Endothelial cell (in vitro differentiated cells): ENCODE measurements at places on chromosomes 16 and 17.
A peak's percentile ranks its signal among the peaks of the same experiment; 100 is the strongest.

GRCh38 chr16:88282564-88283395 lies 100.0 kb upstream of the ZNF469 start:
- DNase-seq = no peak

GRCh38 chr16:48499923-48500381 lies 110.0 kb downstream of the N4BP1 start:
- DNase-seq = no peak

- no peak for DNase-seq
These were observed 105.4 kb downstream of the STX8 start for GRCh38 chr17:9470171-9470570.

- peak; percentile 59 for DNase-seq
These were observed 118.2 kb upstream of the SMURF2 start for GRCh38 chr17:64780096-64781013.

DNA sequence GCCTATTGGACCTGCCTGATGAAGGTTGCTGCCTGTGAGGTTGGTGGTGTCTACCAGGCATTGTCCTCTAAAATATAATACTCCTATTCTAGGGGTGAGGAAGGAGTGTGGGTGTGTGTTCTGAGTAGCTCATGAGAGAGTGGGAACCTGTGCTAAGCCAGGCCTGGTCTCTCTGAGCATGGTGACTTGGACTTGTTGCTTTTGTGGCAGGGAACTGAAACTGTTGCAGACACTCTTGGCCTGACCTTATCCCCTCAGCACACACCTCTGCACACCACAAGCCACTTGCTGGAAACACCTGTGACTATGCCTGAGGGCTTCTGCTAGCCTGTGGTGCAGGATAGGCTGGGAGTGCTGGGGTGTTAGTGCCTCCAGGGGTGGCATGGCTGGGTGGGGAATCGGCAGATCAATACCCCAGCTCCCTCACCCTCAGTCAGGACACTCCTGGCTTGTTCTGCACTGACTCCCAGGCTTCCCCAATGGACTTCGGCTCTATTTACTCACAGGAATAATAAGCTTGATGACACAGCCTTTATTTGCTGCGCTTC lies 29.9 kb downstream of the PLCG2 start:
- no peak for DNase-seq

GRCh38 chr17:79398441-79398840 lies 212.4 kb downstream of the RBFOX3 start:
- DNase-seq = no peak

DNA sequence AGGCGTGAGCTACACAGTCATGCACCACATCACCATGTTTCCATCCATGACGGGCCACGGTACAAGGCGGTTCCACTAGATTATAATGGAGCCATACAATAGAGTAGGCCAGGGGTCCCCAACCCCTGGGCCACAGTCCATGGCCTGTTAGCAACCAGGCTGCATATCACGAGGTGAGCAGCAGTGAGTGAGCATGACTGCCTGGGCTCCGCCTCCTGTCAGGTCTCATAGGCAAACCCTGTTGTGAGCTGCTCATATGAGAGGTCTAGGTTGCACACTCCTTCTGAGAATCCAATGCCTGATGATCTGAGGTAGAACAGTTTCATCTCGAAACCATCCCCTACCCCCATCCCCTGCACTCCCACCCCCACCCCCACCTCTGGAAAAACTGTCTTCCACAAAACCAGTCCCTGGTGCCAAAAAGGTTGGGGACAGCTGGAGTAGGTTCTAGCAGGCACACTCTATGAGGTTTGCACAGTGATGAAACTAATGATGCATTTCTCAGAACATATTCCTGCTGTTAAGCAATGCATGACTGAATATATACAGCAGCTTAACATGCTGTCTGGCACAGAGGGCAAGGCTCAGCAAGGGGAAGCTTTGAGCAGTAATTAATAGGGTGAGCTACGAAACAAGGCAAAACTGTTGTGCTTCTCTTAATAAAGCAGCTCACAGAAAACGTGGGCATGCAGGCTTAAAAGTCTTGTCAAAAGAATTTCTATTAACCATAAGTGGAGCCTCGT lies 108.0 kb downstream of the VPS53 start:
- DNase-seq = no peak

GRCh38 chr17:4333041-4333440 lies 33.4 kb downstream of the UBE2G1 start:
- DNase-seq = no peak

- DNase-seq = no peak
These were observed 134.8 kb upstream of the IRX6 start for GRCh38 chr16:55189224-55189623.

GRCh38 chr16:52548261-52549010 lies 1.5 kb upstream of the TOX3 start:
- DNase-seq = no peak

GRCh38 chr16:19210280-19210924 lies 42.4 kb downstream of the SYT17 start:
- DNase-seq = no peak

- DNase-seq = peak; percentile 89
These were observed 6.6 kb upstream of the SMARCD2 start for GRCh38 chr17:63848834-63849689.

DNA sequence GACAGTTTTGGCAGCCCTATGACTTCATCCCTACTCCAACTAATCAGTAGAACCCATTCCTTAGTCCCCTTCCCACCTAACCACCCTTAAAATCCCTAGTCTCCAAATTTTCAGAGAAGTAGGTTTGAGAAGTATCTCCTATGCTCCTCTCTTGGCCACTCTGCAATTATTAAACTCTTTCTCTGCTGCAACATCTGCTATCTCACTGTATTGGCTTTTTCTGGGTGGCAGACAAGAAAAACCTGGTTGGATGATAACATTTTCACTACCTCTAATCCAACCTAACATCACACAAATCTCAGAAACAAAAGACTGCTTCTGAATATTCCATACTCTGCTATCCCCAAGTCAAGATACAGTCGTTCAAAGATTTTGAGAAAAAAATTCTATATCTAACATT lies 542.4 kb upstream of the SOX9 start:
- no peak for DNase-seq

- DNase-seq = no peak
These were observed 89.0 kb upstream of the TOB1 start for GRCh38 chr17:50955160-50955559.

- DNase-seq = no peak
These were observed 7.2 kb upstream of the NLRC3 start for GRCh38 chr16:3584412-3584811.

DNA sequence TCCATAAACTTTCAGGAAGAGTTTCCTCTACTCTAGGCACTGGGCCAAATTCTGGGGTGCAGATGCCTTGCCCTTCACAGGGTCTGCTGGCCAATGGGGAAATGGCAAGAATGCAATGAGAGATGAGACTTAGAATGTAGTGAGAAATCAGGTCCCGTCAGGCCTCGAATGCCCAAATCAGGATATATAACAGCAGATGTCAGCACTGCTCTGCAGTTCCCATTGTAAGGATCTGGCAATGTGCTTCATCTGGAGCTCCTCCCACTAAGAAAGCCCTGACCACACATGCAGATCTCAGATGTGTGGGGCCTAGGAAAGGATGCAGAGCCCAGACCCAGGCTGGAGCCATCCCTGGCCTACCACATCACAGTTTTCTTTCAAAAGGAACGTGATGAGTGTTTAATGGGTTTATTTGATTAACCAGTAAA lies 13.9 kb upstream of the LPCAT2 start:
- no peak for DNase-seq

DNA sequence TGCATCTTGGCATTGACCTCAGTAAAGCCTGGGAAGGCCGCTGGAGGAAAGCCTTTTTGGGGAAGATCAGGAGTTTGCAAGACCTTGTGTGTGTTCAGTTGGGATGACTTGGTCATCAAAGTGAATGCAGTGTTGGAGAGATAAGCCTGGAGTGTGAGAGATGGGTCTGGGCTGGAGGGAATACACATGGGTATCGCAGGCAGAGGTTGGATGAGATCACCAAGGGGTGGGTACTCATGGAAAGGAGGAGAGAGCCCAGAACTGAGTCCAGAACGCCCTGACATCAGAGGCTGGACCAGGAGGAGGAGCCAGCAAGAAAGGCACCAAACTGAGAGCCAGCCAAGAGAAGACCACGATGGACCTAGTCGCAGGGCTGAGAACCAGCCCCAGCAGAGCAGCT lies 35.2 kb downstream of the SDK2 start:
- no peak for DNase-seq

DNA sequence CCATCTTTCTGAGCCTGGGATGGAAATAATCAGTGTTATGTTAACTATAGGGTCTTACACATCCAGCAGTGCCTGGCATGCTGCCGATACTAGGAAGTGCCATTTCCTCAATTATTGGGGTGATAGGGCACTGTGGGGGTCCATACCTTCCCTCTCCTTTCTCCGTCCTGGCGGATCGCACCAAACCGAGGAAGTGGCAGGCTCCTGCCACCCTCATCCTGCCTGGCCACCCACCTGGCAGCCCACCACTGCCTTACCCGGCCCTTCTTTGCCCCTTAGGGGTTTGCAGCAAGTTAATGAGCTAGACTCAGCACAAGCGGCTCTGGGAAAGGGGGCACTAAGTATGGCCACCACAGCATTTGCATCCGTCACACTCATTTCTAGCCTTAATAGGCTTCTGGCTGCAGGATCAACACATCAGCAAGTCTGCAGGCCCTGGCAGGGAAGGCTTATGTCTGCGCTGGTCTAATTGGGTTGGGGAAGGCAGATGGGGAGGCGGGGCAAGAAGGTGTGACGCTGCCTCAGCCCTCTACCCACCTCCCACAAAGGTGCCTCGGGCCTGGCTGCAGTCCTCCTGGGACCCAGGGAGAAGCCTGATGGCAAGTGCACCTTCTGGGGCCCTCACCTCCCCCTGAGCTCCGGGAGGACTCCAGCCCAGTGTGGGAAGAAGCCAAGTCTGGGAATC lies 28.6 kb downstream of the DCAKD start:
- DNase-seq = no peak

GRCh38 chr17:50562242-50563091 lies 2.0 kb downstream of the CACNA1G start:
- no peak for DNase-seq

GRCh38 chr16:31143694-31144148 lies 6.1 kb downstream of the PRSS36 start:
- DNase-seq = no peak

DNA sequence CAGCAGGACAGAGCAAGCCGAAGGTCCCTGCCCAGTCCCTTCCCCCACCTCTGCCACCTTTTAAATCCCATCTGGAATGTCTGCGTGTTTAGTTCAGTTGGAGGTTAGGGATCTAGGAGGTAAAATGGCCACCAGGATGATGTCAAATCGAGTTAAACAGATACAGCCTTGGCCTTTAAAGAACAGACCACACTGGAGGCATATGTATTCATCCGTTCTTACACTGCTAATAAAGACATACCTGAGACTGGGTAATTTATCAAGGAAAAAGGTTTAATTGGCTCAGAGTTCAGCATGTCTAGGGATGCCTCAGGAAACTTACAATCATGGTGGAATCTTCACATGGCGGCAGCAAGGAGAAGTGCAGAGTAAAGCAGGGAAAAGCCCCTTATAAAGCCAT lies 167.8 kb upstream of the CACNG5 start:
- DNase-seq = no peak

DNA sequence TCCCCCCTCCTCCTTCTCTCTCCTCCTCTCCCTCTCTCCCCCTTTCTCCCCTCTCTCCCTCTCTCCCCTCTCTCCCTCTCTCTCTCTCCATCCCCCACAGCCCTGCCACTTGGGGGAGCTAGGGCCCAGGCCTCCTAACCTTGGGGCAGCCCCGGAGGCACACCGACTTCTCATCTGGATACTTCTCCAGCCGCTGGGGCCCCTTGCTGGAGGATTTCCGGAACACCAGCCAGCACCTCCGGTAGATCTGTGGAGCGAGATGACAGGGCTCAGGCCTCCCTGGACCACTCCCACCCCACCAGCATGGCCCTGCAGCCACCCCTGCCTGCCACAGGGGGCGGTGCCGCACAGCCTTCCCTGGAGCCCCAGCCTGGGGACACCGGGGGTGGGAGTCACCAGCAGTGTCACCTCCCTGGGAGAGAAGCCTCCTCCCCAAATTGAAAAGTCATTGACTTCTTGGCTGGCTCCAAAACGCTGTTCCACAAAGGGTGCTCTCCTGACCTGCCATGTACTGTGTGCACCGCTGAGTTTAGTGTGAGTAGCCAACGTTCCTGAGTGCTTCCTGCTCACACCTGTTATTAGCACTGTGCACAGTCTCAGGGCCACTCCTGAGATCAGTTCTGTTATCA lies 10.5 kb downstream of the DOK4 start:
- DNase-seq = peak; percentile 89

GRCh38 chr17:78745407-78746088 lies 36.5 kb downstream of the CYTH1 start:
- DNase-seq = peak; percentile 31

- peak; percentile 6 for DNase-seq
These were observed 718 bp downstream of the NDUFAB1 start for GRCh38 chr16:23595246-23595950.

GRCh38 chr16:27429330-27429871 lies 27.4 kb downstream of the IL21R start:
- DNase-seq = no peak

GRCh38 chr17:10292057-10292937 lies 80.5 kb downstream of the MYH13 start:
- DNase-seq = no peak

DNA sequence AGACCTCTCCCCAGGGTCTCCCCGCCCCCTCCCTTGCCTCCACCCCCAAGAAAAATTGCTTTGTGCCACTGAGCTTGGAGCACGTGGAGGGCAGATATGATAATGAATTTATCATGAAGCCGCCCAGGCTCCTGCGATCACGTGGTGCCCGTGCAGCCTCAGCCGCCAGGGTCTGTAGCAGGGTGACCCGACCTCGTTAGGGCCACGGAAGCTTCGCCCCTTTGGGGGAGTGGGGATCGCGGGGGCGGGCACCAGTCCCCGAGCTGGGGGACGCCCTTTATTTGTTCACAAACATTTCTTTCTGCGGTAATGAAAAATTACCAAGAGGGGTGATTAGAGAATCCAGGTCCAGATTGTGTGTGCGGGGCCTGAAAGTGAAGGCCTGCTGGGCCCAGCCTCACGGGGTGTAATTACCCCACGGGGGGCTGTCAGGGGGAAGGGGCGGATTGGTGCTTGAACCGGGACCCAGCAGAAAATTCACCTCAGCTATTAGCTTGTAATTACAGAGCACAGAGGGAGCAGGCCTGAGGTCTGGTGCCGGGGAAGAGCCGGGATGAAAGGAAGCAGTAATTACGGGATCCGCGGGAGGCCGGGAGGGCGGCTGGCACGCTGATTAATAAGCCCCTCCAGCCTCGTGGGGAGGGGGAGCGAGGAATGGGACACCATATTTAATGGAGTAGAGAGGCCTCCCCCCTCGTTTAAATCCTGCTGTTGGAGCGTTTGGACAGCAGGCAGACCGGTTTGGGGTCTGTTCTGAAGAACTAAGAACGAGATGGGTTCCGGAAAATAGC lies 13.3 kb downstream of the GSE1 start:
- no peak for DNase-seq

DNA sequence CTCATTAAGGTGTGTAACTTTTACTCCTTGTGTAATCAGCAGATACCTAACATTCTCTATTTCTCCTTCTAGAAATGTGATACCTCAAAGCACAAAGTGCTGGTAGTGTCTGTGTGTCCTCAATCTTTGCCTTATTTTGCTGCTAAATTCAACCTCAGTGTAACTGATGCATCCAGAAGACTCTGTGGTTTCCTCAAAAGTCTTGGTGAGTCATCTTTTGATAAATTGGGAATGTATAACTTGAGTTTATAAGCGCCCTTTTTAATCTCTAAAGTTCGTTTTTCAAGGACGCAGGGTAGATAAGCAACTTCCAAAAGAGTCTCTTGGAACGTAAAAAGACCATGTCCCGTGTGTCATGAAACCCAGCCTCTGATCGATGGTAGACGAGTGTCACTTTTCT lies 10.2 kb downstream of the NARF start:
- no peak for DNase-seq
